ENCODE measurements at places on chromosomes 3 and 15.
A peak's percentile ranks its signal among the peaks of the same experiment; 100 is the strongest.

- no peak for DNase-seq
Measured at GRCh38 chr3:194032828-194033435, 103.0 kb upstream of the HES1 start.

- DNase-seq, result no peak
Measured at GRCh38 chr3:171092467-171092911, 66.0 kb upstream of the SLC2A2 start.

DNA sequence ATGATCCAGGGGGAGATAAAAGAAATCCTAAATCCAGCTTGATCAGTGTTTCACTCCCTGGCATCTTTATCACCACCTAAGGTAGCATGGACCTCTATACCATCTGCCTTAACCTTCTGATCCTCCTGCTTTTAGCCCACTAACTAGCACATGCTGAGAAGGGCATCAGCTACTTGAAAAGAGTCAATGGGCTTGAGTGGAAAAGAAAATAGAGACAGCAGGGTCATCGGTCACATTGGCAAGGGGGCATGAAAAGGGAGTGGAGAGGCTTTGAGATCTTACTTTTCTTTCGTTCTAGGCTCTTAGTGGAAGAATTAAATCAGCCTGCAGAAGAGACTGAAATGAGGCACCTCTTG, 239 bp upstream of the ZFYVE19 start:
- DNase-seq, result peak; percentile 30

DNA sequence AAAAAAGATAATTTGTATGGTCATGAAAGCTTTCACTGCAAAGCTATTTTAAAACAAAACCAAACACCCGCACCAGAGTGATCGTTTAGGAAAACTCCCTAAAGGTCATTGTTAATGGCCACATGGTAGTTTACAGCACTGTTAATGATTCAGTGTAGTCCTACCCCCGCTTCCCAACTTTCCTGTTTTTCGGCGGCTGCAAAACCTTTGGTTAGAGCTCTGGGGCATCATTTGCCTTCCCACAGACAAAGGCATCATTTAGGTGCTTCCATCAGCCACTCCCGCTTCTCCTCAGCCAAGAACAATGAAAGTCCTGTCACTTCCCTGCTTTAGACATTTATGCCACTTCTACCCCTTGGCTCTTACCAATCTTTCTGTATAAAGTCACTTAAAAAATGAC, 10.6 kb downstream of the MELTF start:
- DNase-seq, result peak; percentile 3

DNA sequence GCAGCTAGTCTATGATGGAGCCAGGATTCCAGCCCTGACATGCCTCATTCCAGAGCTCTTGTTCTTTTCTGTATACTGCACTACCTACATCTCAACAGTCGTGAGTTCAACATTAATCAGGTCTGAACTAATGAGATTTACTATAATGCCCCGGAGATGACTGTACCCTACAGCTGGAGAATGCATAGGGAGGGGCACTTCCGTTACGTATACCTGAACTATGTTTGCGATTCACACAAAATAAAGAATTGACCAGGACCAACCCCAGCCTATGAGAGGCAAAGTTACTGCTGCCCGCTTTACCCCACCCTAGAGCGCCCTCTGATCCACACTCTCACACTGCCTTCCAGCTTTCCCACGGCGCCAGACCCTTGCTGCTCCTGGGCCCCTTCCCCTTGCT, 97.0 kb downstream of the IGF2BP2 start:
- no peak for DNase-seq

- DNase-seq, result no peak
Measured at GRCh38 chr3:57855281-57855680, 99.2 kb downstream of the SLMAP start.

GRCh38 chr3:183394150-183394549, 34.3 kb downstream of the MCF2L2 start:
- no peak for DNase-seq

DNA sequence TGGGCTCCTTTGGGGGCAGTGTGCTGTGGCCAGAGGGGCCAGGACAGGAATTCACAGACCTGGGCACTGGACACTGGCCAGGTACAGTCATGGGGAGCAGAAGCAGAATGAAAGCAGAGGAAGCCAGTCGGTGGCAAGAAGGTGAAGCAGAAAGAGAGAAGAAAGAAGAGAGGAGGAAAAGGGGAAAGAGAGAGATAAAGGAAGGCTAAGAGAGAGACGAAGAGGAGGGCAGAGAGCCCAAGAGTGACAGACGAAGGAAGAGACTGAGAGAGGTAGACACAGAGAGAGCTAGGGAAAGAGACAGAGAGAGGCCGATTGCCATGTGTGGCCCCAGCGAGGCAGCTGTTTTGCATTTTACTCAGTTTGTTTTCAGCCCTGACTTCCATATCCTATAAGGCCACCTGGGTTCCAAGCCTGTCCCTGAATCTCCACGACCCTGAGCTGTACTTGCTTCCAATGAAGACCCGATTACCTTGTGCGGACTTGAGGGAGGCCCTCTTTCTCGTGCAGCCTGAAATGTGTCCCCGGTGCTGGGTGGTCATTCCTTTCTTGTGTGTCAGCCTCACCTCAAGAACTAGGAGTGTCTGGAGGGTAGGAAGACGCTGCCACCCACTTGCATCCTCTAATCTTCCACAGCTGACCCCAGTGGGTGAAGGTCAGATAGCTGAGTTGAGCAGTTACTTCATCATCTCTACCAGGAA, 73.9 kb downstream of the LSM3 start:
- no peak for DNase-seq

DNA sequence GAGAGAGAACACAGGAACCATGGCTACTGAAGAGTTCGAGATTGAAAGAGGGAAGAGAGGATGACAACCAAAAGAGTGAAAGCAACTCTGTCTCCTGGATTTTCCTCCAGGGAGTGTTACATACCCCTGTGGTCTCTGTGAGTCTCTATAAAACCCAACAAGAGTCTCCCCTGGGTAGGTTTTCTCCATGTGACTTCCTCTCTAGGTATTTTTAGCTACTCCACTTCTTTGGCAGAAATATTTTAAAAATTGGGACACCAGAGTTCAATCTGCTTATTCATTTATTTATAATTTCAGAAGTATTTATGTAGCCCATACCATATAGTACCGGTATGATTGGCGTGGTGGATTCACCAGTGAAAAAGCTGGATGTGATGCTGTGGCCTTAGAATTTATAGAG, 671.7 kb upstream of the NR2F2 start:
- DNase-seq, result no peak

- DNase-seq, result no peak
Measured at GRCh38 chr15:32942401-32942841, 224.6 kb downstream of the GREM1 start.

- peak; percentile 5 for DNase-seq
Measured at GRCh38 chr3:27914199-27914598, 192.1 kb upstream of the EOMES start.

DNA sequence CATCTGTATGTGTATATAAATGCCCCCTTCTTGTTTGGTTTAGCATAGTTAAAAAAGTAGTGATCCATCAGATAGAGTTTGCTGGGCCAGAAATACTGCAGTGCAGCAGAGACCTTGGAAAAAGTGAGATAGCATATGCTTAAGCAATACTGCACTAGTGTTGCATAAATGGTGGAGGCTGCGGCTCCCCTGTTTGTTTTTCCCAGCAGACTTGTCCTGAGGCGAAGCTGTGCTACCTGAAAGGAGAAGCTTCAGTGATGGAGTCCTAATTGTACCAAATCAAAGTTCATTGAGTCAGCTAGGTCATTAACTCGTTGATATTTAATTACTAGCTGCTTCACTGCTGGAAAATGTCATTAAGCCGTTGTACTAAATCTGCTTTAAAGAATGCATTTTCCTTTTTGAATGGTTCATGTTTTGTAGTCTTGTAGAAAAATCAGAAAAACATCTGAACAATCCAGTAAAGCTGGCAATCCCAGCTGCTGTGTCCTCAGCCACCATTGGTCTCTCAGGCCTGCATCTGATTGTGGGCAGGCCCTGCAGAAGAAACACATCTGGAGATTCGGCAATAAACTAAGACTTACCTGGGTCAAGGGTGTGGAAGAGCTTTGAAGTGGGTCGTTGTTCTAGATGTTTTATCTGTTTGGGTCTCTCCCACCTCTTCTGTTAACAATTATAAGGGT, 169.6 kb downstream of the B3GALNT1 start:
- DNase-seq, result no peak

GRCh38 chr3:78986416-78987101, 781.2 kb downstream of the ROBO1 start:
- no peak for DNase-seq

- DNase-seq, result no peak
Measured at GRCh38 chr15:25912035-25912434, 48.9 kb upstream of the ATP10A start.

Measured in SK-N-SH (cell line).